ENCODE measurements at places on chromosomes 5 and 9.

GRCh38 chr5:177369645-177370440 is 12.1 kb downstream of the RGS14 start:
- no peak for DNase-seq

DNA sequence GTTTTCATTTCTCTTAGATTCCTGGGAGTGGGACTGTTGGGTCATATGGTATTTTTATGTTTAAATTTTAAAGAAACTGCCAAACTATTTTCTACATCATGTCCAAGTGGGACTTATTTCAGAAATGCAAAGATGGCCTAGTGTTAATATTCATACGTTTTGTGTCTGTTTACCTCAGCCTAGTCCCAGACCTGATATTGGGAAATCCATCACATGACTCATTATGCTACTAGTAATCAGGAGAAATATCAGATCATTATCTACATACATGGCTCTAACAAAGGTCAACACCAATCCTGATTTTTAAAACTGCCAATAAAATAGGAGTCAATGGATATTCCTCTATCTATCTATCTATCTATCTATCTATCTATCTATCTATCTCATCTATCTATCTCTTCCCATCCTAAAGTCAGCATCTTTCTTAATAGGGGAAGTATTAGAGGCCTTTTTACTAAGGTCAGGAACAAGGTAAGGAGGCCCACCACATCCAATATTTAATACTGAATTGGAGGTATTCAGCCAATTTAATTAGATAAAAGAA is 4.7 kb downstream of the RASGEF1C start:
- no peak for DNase-seq

GRCh38 chr5:173668910-173669309 is 52.5 kb upstream of the BOD1 start:
- DNase-seq = no peak

DNA sequence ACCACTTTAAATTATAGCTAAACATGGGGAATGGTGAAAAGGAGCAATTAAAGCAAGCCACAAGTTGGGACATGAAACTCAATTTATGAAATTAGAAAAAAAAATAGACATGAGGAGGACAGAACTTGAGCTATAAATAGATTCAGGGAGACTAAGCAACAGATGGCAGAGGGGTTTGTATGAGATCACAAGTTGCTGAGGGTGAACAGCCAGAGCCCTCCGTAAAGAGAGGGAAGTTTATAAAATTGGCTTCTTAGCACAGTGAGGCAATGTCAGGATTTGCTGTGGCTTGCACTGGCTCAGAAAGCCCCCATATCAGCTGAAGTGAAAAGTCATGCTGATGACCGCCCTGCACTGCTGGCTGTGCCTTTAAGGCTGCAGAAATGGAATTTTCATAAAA is 443.4 kb upstream of the CD180 start:
- DNase-seq = no peak

GRCh38 chr9:75418518-75418917 is 330.2 kb downstream of the OSTF1 start:
- DNase-seq = no peak

DNA sequence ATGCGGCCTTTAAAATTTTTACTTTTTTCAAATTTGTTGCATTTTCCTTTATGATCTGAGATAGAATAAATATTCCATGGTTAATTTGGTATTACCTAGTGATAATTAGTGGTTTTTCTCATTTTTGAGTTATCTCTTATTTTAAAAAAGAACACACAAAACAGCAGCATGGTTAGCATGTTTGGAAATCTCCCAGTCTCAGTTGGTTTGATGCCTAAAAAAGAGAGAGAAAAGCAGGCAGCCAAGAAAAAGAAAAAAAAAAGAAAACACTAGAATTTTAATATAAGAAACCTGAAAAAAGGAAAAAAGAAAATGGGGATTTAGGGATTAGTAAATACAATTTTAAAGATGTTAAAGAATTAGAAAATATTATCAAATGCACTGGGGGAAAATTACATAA is 15.3 kb downstream of the SUSD1 start:
- DNase-seq = no peak

- DNase-seq = no peak
Observed at GRCh38 chr5:132010989-132011621, 353 bp downstream of the ACSL6 start.

DNA sequence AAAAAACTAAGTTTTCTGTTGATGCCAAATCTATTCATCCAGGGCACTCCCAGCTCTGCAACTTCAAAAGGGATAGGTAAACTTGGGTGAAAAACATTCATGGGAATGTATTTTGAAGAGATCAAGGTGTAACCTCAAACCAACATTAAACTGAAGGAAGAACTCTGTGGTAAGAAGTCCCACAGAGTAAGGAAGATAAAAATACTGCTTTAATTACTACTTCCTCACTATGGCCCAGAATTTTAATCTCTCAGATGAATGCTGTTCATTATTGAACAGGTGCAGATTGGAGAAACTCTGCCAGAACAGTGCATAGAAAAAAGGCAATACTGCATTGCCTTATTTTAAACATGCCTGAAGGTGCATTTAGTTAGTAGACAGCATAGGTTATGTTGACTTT is 37.6 kb upstream of the ANXA1 start:
- DNase-seq = no peak

DNA sequence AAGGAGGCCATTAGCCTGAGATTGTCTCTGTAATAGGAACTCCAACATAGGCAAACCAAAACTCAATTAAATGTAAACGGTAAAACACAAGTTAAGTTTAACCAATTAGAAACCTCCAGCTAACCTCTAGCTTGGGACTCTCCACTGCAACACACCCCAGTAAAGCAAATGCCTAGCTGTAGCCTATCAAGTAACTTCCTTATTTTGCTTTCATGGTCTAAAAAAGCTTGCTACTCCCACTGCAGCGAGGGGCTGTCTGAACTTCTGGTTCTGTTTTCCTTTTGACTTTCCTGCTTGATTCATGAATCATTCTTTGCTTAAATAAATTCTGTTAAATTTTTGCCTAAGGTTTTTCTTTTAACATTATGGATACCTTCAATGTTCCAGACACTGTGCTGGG is 24.4 kb upstream of the C5orf46 start:
- DNase-seq = no peak

GRCh38 chr9:128253140-128253990 is 22.4 kb downstream of the GOLGA2 start:
- DNase-seq = no peak

DNA sequence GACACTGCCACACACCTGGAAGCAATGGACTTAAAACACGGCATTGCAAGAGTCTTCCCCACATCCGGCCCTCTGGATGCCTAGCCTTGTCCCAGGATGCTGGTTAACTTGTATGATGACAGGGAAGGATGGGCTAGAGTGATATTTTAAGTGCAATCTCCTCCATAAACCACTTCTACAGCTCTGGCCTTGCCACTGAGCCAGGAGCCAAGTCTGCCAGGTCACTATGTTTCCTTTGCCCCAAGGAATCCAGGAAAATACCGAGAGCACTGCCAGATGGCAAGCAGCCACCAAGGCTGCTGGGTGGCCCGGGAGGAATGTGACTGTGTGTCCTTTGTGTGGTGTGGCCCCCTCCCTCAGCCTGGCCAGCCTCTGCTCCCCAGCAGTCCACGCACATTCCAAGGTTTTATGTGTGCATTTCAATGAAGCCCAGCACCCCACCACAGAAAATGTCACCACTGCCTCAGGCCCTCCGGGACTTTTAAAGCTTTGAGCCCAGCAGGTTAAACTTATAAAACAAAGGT is 106.0 kb downstream of the FRMD3 start:
- DNase-seq = no peak

DNA sequence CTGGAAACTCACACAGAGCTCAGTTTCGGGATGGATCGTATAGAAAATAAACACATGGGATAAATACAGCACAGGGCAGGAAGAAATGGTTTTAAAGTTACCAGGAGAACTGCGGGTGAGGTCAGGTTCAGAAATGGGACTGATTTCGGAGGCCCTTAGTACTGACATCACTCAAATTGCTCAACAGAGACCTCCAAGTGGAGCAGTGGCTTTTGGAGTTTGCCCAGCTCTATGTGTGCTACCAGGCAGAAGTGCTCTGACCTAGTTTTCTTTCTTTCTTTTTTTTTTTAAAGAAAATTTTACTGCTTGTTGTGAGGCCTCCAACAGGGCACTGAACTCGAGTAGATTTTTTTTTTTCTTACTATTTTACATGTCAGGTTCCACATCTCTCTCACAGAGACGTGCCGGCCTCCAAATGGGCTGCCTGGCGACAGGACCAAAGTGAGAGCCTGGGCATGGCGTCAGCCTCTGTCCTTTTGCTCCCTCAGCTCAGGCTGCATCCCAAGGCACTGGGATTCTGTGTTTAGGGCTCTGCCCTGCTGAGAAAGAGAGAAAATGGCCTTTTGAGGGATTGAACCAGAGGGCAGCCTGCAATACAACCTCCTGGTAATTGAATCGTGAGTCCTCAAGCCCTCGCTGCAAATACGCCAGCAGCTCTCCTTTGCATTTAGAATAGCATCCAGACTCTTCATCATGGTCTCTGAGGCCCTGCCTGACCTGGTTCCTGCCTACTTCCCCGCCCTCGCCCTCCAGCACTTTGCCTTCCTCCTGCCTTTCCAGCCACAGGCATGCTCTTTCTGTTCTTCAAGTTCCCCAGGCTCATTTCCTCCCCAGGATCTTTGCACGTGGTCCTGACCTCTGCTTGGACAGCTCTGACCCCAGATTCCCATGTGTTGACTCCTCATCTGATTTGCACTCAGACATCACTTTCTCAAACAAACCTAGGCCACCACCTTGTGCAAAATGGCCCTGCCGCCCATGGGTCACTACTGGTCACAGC is 173.5 kb downstream of the FGF1 start:
- no peak for DNase-seq

GRCh38 chr5:172771439-172772111 is 580 bp upstream of the DUSP1 start:
- peak; percentile 42 for DNase-seq

GRCh38 chr5:77356740-77357139 is 135.4 kb downstream of the WDR41 start:
- DNase-seq = no peak

GRCh38 chr5:155106221-155106620 is 92.7 kb downstream of the KIF4B start:
- no peak for DNase-seq

DNA sequence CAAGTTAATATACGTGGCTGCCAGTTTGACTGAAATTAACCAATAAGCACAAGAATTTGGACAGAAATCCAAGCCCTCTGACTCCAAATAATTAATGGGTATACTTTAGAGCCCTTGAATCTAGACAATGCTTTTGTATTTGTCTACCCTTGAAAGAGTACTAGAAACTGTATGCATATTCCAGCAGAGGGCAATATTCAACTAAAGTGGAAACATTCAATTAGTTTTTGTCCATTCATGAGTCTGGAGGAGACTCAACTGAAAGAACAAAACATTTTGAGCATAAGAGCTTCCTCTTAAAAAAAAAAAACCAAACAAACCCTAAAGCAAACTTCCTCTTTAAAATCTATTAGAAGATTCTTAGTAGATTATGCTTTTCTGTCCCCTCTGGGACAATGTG is 157.8 kb downstream of the ARHGEF28 start:
- no peak for DNase-seq

DNA sequence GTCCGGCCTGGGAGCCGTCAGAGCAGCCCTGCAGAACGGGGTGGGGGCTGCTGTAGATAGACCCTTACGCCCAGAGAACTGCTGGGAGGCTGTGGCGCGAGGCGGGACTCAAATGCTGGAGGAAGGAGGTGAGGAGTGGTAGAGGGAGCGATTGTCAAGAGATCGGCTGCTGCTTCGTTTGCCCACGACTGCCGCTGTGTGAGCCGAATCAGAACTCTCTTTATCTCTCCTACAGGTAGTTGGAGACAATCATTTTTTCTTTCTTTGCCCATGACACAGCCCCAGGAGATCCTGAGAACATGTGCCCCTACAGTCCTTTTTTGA is 456 bp downstream of the ZNF79 start:
- DNase-seq = peak; percentile 14

GRCh38 chr9:118586978-118587377 is 782.3 kb downstream of the BRINP1 start:
- no peak for DNase-seq

GRCh38 chr9:17695482-17695881 is 116.6 kb downstream of the SH3GL2 start:
- no peak for DNase-seq

DNA sequence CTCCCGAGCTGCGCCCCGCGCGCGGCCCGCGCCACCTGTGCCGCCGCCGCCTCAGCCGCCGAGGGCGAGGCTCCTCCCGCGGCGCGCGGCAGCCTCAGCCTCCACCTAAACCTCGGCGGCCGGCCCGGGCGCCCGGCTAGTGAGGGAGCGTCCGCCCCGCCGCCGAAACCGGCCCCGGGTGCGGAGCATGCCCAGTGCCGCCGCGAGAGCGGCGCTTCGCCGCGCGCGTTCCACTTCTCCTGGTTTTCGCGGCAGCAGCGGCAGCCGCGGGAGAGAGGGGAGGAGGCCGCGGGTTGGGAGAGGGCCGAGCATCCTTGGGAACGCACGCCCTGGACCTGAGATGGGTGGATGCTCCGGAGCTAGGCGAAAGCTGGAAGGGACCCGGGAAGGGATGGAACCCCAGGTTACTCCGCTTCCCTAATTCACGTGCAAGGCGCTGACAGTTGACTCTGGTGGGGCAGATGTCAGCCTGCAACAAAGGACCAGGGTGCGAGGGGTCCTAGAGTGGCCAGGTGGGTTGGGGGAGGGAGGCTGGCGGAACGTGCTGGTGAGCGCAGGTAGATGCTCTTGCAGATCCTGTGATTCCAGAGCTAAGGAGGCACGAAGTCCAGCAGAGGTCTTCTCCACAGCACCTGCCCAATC is at the start of gene CTNND2:
Gene CTNND2, minus strand, starts transcription at position 182 of the 642 bp plus-strand sequence. CDS start 593 bp downstream, outside the sequence.
- DNase-seq = peak; percentile 76

- peak; percentile 54 for DNase-seq
Observed at GRCh38 chr5:180291234-180291940, 496 bp downstream of the MAPK9 start.

DNA sequence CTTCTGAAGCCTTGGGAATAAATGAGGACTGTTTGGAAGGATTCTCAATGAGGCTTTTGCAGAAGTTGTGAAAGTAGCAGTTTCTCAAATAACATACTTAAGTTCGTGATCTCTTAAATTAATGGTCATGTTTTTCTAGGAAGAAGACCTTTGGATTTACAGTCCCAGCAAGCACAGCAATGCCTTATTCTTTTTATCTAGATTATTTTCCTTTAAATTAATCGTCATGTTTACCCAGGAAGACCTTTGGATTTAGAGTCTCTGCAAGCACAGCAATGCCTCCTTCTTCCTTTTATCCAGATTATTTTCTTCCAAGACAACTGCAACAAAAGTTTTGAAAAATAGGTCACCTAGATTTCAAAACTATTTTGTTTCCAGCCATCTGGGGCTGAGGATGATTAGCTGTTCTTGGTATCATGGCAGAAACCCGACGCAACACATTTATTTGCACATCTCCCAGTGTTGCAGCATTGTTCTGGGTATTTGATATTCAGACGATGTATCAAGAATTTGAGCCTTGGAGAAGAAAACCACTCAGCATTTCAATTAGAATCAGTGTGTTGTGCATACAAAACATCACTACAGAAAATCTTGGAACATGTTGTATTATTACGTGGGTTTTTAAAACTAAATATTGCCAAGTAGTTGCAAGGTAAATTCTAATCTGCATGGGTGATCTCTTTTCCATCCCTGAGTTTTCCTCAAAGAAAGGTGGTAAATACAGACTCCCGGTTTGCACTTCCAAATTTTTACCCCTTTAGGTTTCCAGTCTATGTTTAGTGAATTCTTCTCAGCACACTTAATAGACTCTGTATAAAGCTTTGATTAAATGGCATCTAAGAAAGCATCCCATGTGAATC is 50.9 kb downstream of the JAKMIP2 start:
- no peak for DNase-seq

GRCh38 chr9:99419070-99419469 is 197.0 kb downstream of the SEC61B start:
- no peak for DNase-seq
